ENCODE measurements at places on chromosomes 6 and 20. TPM values are rescaled to one million over a fixed set of nuclear protein-coding genes. Genes with fewer than 3 reads are reported as not detected.
A peak's percentile ranks its signal among the peaks of the same experiment; 100 is the strongest.

SAPCD1 gene
- 6.0 TPM for total RNA-seq

IDH3B gene
- 261 TPM for total RNA-seq

GRCh38 chr6:66725670-66726069 is 1018.6 kb upstream of the EYS start:
- H3K36me3 ChIP-seq = no peaks in the 10 kb centered on the region
- no peak overlapping the region for H3K4me3 ChIP-seq
- H3K4me1 ChIP-seq = peaks cover under 1% of the 10 kb centered on the region
- no peaks in the 10 kb centered on the region for H3K27me3 ChIP-seq
- no peak for DNase-seq

- H3K4me1 ChIP-seq = no peaks in the 10 kb centered on the region
- H3K4me3 ChIP-seq = no peak overlapping the region
- H3K27me3 ChIP-seq = peaks cover 17% of the 10 kb centered on the region
- peak; percentile 17 for DNase-seq
These were observed 78.6 kb downstream of the RCAN2 start for GRCh38 chr6:46412662-46413061.

DNA sequence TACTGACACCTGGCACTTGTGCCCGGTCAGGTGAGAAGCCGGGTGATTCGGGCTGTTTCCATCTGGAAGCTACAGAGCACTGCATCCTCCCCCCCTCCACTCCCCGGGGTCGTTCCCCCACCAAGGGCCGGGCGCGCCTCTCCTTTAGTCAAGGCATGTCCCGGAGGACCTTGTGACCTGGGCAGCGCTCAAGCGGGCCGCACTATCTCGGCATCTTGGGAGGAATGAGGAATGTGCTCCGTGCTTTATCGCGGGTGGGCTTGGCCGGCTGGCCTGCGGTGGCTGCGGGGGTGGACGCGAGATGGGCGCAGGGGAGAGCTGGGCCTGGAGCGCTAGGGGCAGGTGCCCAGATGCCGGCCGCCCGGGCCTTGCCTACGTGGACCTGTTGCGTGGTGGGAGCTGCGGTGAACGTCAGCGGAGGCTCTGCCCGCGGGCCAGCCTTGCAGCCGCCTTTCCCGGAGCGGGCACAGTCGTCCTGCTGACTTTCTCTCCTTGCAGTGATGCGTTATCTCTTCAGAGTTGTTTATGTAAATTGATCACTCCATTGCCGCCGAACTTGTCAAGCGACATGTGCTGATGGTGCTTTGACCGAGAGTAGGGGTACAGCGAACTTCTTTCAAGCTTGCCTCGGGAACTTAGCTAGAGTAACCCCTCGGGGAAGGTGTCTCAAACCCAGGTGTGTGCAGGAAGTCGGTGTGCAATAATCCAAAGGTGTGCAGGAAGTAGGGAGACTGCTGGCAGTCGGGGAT is 1.1 kb downstream of the LRRC1 start:
- peak overlapping the region; percentile 23 for H3K27ac ChIP-seq
- H3K27me3 ChIP-seq = no peaks in the 10 kb centered on the region
- DNase-seq = peak; percentile 43
- no peaks in the 10 kb centered on the region for H3K36me3 ChIP-seq
- H3K4me1 ChIP-seq = peaks cover 27% of the 10 kb centered on the region
- peak overlapping the region; percentile 86 for H3K4me3 ChIP-seq

- peak overlapping the region; percentile 90 for H3K4me3 ChIP-seq
- H3K27me3 ChIP-seq = no peaks in the 10 kb centered on the region
- H3K27ac ChIP-seq = no peak overlapping the region
- peak; percentile 19 for DNase-seq
These were observed 1.1 kb downstream of the L3MBTL3 start for GRCh38 chr6:130019326-130020072.

GRCh38 chr20:22825076-22825475 is 210.0 kb upstream of the SSTR4 start:
- H3K27ac ChIP-seq = no peak overlapping the region
- no peaks in the 10 kb centered on the region for H3K27me3 ChIP-seq
- no peak overlapping the region for H3K4me3 ChIP-seq
- peaks cover 7% of the 10 kb centered on the region for H3K4me1 ChIP-seq
- peak; percentile 30 for DNase-seq
- H3K36me3 ChIP-seq = no peaks in the 10 kb centered on the region

DNA sequence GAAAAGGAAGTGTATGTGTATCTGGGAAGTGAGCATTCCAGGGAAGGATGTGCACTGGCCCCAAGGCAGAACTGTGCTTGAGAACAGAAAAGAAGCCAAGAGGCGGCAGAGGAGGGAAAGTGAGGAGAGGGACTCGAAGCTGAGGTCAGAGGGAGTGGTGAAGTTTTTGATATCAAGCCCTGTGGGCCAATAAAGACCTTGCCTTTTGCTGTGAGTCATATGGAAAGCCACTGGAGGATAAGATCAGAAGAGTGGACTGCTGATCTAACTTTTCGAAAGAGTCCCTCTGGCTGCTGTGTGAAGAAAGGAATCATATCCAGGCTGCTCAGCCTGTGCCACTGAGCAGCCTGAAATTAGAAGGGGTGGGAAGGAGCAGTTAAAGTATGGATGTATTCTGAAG is 99.4 kb downstream of the EYA4 start:
- H3K36me3 ChIP-seq = no peaks in the 10 kb centered on the region
- peak; percentile 58 for DNase-seq
- peaks cover 40% of the 10 kb centered on the region for H3K4me1 ChIP-seq
- H3K4me3 ChIP-seq = no peak overlapping the region
- no peaks in the 10 kb centered on the region for H3K27me3 ChIP-seq

Data from PC-3 (cell line).